SJSA1 (cell line): ENCODE measurements at places on chromosomes 13 and 19.

DNA sequence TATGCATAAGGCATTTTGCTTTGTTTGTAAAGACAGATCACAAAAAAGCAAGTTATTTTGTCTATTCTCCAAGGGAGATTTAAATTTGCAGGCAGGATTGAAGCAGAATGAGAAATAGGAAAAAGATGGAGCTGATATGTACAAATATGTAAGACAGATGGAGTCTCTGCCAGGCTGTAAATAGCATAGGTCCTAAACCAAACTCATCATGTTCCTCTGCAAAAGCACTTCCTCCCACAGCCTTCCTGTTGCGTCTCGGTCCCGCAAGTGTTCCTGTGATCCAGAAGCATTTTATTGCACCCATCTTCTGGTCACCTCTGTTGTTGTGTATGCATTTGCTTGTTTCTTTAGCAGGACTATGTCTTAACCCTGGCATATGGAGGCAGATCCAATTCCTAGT, 95.7 kb upstream of the CLDN10 start:
- no peaks in the 10 kb centered on the region for H3K4me1 ChIP-seq
- H3K27me3 ChIP-seq: no peaks in the 10 kb centered on the region; the same call in 1 of the 2 replicates
- H3K36me3 ChIP-seq: no peaks in the 10 kb centered on the region
- DNase-seq: no peak
- no peak overlapping the region for H3K4me3 ChIP-seq

DNA sequence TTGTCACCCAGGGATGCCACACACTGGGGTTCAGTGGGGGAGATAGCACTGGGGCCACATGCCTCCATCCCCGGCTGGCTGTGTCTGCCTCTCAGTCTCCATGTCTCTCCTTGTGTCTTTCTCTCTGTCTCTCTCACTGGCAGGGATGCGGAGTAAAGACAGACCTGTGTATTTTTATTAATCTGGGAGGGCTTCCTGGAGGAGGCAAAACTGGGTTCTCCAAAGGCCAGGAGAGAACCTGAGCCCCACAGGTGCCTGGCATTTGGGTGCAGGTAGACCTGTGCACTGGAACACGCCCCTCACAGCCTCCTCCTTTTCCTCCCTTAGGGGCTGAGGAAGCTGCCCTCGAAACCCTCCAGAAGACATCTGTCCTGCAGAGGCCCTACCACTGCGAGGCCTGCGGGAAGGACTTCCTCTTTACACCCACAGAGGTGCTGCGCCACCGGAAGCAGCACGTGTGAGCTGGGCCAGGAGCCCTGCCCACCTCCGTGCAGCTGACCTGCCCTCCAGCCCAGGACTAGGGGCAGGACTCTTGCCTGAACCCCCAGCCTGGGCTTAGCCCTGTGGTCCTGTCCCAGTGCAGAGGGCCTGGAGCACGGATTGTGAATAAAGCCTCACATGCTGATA, 32.7 kb downstream of the DHX34 start:
- no peaks in the 10 kb centered on the region for H3K27me3 ChIP-seq
- H3K27ac ChIP-seq: no peak overlapping the region
- DNase-seq: no peak
- no peak overlapping the region for H3K4me3 ChIP-seq

GRCh38 chr19:51317376-51317775, 5.9 kb downstream of the IGLON5 start:
- no peak overlapping the region for H3K27ac ChIP-seq
- no peaks in the 10 kb centered on the region for H3K36me3 ChIP-seq
- H3K27me3 ChIP-seq: no peaks in the 10 kb centered on the region
- no peak overlapping the region for H3K4me3 ChIP-seq

GRCh38 chr13:59666504-59666903, 497.2 kb downstream of the DIAPH3 start:
- H3K27me3 ChIP-seq: no peaks in the 10 kb centered on the region
- DNase-seq: no peak
- no peak overlapping the region for H3K4me3 ChIP-seq

GRCh38 chr13:30871588-30872275, 34.3 kb upstream of the MEDAG start:
- H3K4me1 ChIP-seq: peaks cover 46% of the 10 kb centered on the region
- no peaks in the 10 kb centered on the region for H3K36me3 ChIP-seq
- H3K27me3 ChIP-seq: no peaks in the 10 kb centered on the region
- no peak overlapping the region for H3K4me3 ChIP-seq
- DNase-seq: no peak
